ENCODE measurements at places on chromosomes 3 and 15.

GRCh38 chr15:78714890-78715289, 73.9 kb upstream of the CHRNB4 start:
- DNase-seq: no peak

- no peak for DNase-seq
These were observed 132.1 kb upstream of the PRR20G start for GRCh38 chr3:127419641-127420553.

DNA sequence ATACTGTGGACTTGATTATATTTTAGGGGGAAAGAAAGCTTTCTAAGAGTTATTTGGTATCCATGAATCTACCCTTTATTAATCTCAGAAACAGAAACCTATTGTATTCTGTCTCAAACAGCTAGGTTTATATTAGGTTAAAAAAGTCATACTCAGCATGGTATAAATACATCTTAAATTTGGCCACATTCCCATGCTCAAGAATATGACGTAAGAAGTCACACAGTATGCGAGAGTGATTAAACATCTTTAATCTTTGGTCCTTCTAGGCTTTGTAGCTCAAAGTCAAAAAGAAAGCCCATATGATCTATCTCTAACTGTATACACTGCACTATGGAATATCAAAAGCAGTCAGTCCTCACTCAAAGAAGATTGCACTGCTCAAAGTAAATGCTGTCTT, 131.4 kb downstream of the EPHA3 start:
- no peak for DNase-seq

GRCh38 chr3:52347716-52348635, 31.9 kb downstream of the DNAH1 start:
- no peak for DNase-seq

GRCh38 chr3:60754617-60755016, 496.6 kb downstream of the FHIT start:
- no peak for DNase-seq

DNA sequence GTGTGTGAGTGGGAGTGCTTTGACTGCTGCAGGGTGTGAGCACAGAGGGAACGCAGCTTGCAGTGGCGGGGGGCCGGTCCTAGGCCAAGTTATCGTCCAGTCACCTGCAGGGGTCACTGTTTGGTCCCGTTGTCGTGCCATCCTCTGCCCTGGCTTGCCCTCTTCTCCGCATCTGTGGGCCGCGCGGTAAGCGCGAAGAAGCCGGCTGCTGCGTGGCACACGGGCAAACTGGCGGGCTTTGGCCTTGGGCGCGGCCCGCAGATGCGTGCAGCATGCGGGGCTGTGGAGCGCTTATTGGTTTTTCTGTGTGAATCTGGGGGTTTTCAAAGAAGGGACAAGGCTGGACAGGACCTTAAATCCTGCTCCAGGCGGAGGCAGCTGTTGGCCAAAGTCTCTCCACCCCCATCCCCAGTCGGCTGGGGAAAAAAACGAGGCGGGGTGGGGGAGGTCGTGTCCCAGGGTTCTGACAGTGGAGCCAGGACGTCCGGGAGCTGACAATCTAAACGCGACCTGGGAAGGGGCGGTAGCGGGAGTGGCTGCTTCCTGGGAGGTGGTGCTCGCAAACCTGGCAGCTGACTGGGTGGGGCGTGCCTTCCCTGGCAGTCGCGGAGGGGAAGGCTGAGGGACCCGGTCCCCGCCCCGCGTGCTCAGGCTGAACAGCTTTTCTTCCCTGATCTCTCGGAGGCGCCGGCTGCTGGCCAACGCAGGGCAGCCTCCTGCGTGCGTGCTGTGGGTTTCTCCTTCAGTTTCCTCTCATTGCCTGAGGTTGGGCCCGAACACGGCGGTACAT, 39.7 kb upstream of the VEPH1 start:
- no peak for DNase-seq

DNA sequence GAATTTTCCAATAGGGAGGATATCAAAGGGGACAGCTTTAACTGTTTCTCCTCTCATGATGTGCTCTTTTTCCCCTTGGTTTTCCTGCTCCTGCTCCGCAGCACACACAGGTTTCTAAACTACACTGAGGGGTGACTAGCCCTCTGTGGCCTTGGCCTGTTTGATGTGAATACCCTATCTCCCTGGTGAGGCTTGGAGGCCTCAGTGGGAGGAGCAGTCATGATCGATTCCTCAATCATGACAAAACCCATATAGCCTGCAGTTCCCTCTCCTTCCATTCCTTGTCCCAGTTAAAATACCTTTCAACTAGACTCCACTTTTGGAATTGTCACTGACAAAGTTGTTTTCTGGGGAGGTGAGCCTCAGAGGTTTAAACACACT, 24.0 kb upstream of the USP3 start:
- no peak for DNase-seq

GRCh38 chr15:51782357-51782896, 31.0 kb downstream of the TMOD2 start:
- DNase-seq: no peak

DNA sequence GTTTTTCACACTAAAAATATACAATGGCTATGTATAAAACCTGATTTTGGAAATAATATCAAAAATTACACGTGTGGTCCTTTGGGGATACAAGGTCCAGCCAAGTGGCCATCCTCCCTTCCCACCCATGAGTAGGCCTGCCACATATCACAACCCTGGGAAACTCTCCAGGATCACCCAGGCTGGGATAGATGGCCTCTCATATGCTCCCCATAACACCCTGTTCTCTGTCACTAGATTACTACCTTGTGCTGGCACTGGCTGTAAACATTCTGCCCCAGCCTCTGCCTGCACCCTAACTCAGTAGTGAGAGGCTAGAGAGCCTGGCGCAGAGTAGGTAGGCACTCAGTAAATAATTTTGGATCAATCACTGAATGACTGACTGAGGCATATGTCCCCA, 52.1 kb downstream of the CLDN18 start:
- no peak for DNase-seq

GRCh38 chr3:31377045-31377642, 155.6 kb upstream of the STT3B start:
- peak; percentile 11 for DNase-seq

DNA sequence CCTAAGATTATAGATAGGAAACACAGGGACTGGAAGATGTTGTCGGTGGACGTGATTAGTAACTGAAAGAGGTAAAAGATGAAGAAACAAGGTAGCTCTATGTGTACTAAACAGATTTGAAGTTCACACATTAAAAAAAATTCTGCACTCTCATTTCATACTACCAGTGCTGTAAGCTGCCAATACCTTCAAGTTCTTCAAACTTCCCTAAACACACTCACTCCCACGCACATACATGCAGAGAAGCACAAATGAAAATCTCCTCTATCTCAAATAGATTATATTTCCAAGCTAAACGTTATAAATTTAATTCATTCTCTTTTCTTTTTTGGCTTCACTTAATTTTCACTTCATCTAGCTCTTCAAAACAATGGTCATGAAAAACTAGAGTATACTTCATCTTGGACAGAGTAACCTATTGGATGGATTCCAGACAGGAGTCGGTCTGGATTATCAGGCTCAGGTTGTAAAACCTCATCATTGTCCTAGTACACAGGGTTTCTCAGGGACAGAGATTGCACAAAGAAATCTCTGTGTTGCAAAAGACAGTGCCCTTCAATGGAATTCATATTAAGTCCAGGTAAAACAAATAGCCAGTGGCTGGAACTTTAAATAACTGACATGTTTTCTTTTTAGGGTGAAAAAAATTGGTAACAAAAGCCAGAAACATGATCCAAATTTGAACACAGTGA, 408.1 kb upstream of the ZNF385D start:
- no peak for DNase-seq

DNA sequence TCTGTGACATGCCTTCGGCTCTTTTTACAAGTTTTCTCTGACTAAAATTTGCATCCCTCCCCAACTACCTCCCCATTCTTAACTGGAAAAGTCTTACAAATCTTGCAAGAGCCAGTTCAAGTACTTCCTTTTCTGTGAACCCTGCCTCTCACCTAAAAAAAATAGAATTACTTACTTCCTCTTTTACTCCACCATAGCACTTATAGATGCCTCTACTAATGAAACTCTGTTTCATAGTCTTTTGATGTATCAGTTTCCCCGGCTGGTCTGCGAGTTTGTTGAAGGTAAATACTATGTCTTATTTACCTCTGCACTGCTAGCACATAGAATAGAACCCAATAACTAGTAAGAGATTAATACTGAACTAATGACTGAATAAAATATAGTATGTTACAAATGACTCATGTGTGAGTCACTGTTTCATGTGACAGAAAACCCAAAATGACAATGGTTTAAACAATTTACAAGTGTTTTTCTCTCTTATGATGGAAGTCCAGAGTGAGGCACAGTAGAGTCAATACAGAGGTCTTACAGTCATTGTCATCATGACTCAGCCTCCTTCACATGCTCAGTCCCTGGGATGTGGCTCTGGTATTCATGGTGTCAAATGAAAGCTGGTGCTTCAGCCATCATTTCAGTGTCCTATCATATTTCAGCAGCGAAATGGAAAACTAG, 393.5 kb downstream of the RSL24D1 start:
- DNase-seq: peak; percentile 10

GRCh38 chr3:98596541-98597500, 3.4 kb upstream of the CPOX start:
- DNase-seq: no peak

GRCh38 chr15:40317580-40317979, 5.9 kb upstream of the INAFM2 start:
- no peak for DNase-seq

- DNase-seq: no peak
These were observed 164.5 kb downstream of the WNT7A start for GRCh38 chr3:13715167-13715954.

DNA sequence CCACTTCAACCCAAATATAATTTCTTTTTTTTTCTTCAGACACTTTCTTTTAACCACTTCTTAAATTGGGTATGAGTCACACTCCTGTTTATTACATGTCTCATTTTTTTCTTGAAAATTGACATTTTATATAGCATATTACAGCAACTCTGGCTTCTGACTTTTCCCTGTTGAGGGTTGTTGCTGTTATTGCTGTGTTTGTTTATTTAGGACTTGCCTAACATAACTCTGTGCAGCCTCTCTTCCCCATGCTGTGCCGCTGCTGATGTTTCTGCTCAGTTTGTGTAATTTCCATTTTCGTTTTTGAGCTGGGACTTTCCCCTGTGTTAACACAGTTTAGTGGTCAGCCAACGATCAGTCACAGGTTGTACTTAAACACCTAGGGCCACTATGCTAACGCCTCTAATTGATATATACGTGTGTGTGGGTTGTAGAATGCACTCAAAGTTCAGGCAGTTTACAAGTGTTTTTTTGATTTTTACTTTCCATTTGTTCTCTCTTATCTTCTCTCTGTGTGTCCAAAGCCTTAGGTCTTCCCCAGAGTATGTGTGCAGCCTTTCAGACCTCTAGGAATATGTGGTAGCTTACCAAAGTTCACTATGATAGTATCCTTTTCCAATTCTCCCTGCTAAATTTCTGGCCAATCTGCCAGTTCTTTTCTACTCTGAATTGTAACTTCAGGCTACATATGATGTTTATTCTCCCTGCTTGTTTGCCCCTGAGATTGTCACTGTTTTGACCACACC, 337.2 kb downstream of the ZBTB20 start:
- no peak for DNase-seq

- DNase-seq: no peak
These were observed 124.8 kb downstream of the SV2B start for GRCh38 chr15:91224755-91225380.
